ENCODE measurements at places on chromosomes 1 and 21. TPM values are rescaled to one million over a fixed set of nuclear protein-coding genes. Genes with fewer than 3 reads are reported as not detected.

The NES gene
- 1.3 TPM for total RNA-seq

The TMPRSS2 gene
- 0.07 TPM for total RNA-seq

The THEM5 gene
- not detected for total RNA-seq

The TFF2 gene
- total RNA-seq = not detected

The MCOLN3 gene
- 3.9 TPM for total RNA-seq

The UTP11 gene
- total RNA-seq = 38.2 TPM

The OLFML2B gene
- 1.0 TPM for total RNA-seq

The ZC3H11A gene
- total RNA-seq = 44.5 TPM

The FAM3B gene
- not detected for total RNA-seq

The C1orf141 gene
- total RNA-seq = not detected

The ARHGAP29 gene
- 15.4 TPM for total RNA-seq

The LRRIQ3 gene
- 0.76 TPM for total RNA-seq

The C1orf226 gene
- total RNA-seq = 0.91 TPM

The AADACL4 gene
- not detected for total RNA-seq

The DIO1 gene
- total RNA-seq = not detected

The LRRC71 gene
- 0.24 TPM for total RNA-seq

The ITGB2 gene
- 1.0 TPM for total RNA-seq

The CELA2B gene
- total RNA-seq = not detected

The FBXO28 gene
- total RNA-seq = 24.7 TPM

The ETV3L gene
- not detected for total RNA-seq

The WNT3A gene
- total RNA-seq = 0.08 TPM

The LRRC7 gene
- not detected for total RNA-seq

The ABCB10 gene
- 20.2 TPM for total RNA-seq

The IFNLR1 gene
- 1.2 TPM for total RNA-seq

The NBL1 gene
- 36.5 TPM for total RNA-seq

The CYP4Z1 gene
- not detected for total RNA-seq

The RAVER2 gene
- 3.5 TPM for total RNA-seq

The PLA2G4A gene
- total RNA-seq = 9.4 TPM

The GCSAML gene
- total RNA-seq = not detected

The SLC25A34 gene
- total RNA-seq = 0.48 TPM

The C21orf58 gene
- total RNA-seq = 4.6 TPM

The CLEC20A gene
- not detected for total RNA-seq

The OR6K3 gene
- total RNA-seq = not detected

The GPR25 gene
- total RNA-seq = not detected

The HSD3B1 gene
- total RNA-seq = not detected

The DMBX1 gene
- 0.99 TPM for total RNA-seq

The AMY1B gene
- not detected for total RNA-seq

The AUNIP gene
- total RNA-seq = 8.5 TPM

The SERPINC1 gene
- not detected for total RNA-seq

The AGL gene
- total RNA-seq = 3.4 TPM

The FCN3 gene
- not detected for total RNA-seq

The C4BPB gene
- 1.8 TPM for total RNA-seq

All from A549 treated with ZK216348 at 1 μM for 4 hours (cell line).